ENCODE measurements at places on chromosomes 2 and 18. TPM values are rescaled to one million over a fixed set of nuclear protein-coding genes. Genes with fewer than 3 reads are reported as not detected.

DNA sequence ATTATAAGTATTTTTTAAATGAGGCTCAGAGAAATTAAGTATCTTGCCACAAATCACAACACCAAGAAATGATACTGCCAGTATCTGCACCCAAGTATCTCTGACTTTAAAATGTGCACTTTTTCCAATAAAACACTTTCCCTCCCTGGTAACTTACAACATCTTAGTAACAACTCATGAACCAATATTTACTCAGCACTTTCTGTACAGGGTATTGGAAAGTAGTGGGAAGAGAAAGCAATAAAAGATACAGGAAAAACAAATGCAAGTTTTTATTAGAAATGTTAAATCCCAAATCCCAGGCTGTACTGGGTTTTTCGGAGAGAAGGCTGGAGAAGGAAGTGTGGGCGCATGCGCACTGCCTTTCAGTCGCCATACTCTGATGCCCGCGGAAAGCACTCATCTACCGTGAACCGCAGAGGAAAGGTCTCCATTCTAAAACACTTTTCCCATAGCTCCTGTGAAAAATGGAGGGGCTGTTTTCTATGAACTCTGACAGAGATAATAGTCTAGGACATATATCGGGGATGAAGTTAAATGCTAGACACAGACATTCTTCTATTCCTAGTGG is 52.1 kb downstream of the L3MBTL4 start:
- H3K27me3 ChIP-seq, result no peaks in the 10 kb centered on the region
- no peak for DNase-seq
- H3K4me1 ChIP-seq, result peaks cover 5% of the 10 kb centered on the region

GRCh38 chr2:63544017-63544627 is 44.2 kb downstream of the WDPCP start:
- H3K27me3 ChIP-seq, result no peaks in the 10 kb centered on the region
- no peak overlapping the region for H3K4me3 ChIP-seq
- H3K27ac ChIP-seq, result no peak overlapping the region
- no peaks in the 10 kb centered on the region for H3K36me3 ChIP-seq
- no peaks in the 10 kb centered on the region for H3K4me1 ChIP-seq

DNA sequence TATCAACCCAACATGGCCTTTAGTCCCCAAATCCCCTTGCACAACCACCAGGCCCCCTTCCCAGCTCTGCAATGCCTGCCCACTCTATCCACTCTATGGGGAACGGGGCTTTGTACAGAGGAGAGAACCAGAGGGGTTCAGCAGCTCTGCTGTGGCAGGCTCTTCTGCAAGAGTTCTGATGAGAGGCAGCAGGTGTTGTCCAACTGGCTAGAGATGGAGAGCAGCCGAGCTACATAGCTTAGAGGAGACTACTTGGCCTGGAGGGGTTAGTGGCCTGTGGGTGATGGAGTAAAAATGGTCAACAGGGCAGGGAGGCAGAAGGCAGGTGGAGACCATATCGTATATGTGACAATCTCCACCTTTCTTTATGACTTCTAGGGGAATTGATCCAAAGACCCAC is 103.0 kb downstream of the QPCT start:
- DNase-seq, result no peak
- H3K4me1 ChIP-seq, result no peaks in the 10 kb centered on the region
- H3K36me3 ChIP-seq, result no peaks in the 10 kb centered on the region
- H3K27ac ChIP-seq, result no peak overlapping the region
- H3K4me3 ChIP-seq, result no peak overlapping the region
- H3K27me3 ChIP-seq, result no peaks in the 10 kb centered on the region

GRCh38 chr18:58866066-58866772 is 1.5 kb downstream of the ZNF532 start:
- H3K27me3 ChIP-seq, result no peaks in the 10 kb centered on the region
- no peak overlapping the region for H3K4me3 ChIP-seq
- no peak for DNase-seq
- peak overlapping the region; percentile 47 for H3K27ac ChIP-seq
- peaks cover 18% of the 10 kb centered on the region for H3K36me3 ChIP-seq

GRCh38 chr2:237546040-237546875 is 20.1 kb upstream of the PRLH start:
- no peak overlapping the region for H3K27ac ChIP-seq
- no peaks in the 10 kb centered on the region for H3K27me3 ChIP-seq
- no peak overlapping the region for H3K4me3 ChIP-seq
- no peaks in the 10 kb centered on the region for H3K4me1 ChIP-seq

- H3K4me1 ChIP-seq, result no peaks in the 10 kb centered on the region
- no peak overlapping the region for H3K4me3 ChIP-seq
- no peaks in the 10 kb centered on the region for H3K36me3 ChIP-seq
- DNase-seq, result no peak
- H3K27me3 ChIP-seq, result no peaks in the 10 kb centered on the region
Measured at GRCh38 chr2:237073552-237073951, 12.1 kb upstream of the COPS8 start.

- DNase-seq, result no peak
- H3K27me3 ChIP-seq, result no peaks in the 10 kb centered on the region
- H3K36me3 ChIP-seq, result no peaks in the 10 kb centered on the region
- peak overlapping the region; percentile 77 for H3K27ac ChIP-seq
- H3K4me3 ChIP-seq, result no peak overlapping the region
Measured at GRCh38 chr18:77100751-77101355, 31.7 kb downstream of the MBP start.

ARHGEF4 gene
- 2.3 TPM for total RNA-seq

CD226 gene
- 0.69 TPM for total RNA-seq
